A549 treated with GW870086 at 1 μM for 4 hours (cell line): ENCODE measurements at places on chromosomes 1 and 21. TPM values are rescaled to one million over a fixed set of nuclear protein-coding genes. Genes with fewer than 3 reads are reported as not detected.

TMED5 gene
- 27.3 to 37.4 TPM (median 34.6 TPM) in 5 replicates for total RNA-seq

SLAMF6 gene
- total RNA-seq, result not detected in 5 replicates

CASQ1 gene
- not detected in 5 replicates for total RNA-seq

GABRD gene
- total RNA-seq, result 0.23 to 1.1 TPM (median 0.63 TPM) in 5 replicates

CELA2A gene
- total RNA-seq, result not detected in 5 replicates

CYB561D1 gene
- 4.0 to 5.1 TPM (median 4.4 TPM) in 5 replicates for total RNA-seq

SAMD11 gene
- 16.9 to 31.9 TPM (median 30.4 TPM) in 5 replicates for total RNA-seq

TNFSF4 gene
- 0.06 to 0.09 TPM (median 0.09 TPM) in 4 of 5 replicates, not detected in the other for total RNA-seq

SLC22A15 gene
- total RNA-seq, result 0.43 to 1.2 TPM (median 0.70 TPM) in 5 replicates

KCNE1 gene
- total RNA-seq, result not detected in 5 replicates

KCNJ9 gene
- total RNA-seq, result not detected in 5 replicates

C8A gene
- not detected in 5 replicates for total RNA-seq

OLIG2 gene
- total RNA-seq, result not detected in 5 replicates

KLHL17 gene
- 9.1 to 16.4 TPM (median 15.4 TPM) in 5 replicates for total RNA-seq

OR4F16 gene
- not detected in 5 replicates for total RNA-seq

CRP gene
- total RNA-seq, result not detected in 5 replicates

SH2D5 gene
- total RNA-seq, result 11.5 to 17.1 TPM (median 13.3 TPM) in 5 replicates

MYOM3 gene
- total RNA-seq, result 5.8 to 7.1 TPM (median 6.7 TPM) in 5 replicates

CD164L2 gene
- not detected in 5 replicates for total RNA-seq

XKR8 gene
- 4.4 to 6.1 TPM (median 5.5 TPM) in 5 replicates for total RNA-seq

SYT2 gene
- total RNA-seq, result 0.46 to 0.64 TPM (median 0.55 TPM) in 5 replicates

SDF4 gene
- total RNA-seq, result 108 to 134 TPM (median 126 TPM) in 5 replicates

FCN3 gene
- total RNA-seq, result not detected in 5 replicates

SSBP3 gene
- 4.8 to 8.1 TPM (median 6.6 TPM) in 5 replicates for total RNA-seq

CD1B gene
- total RNA-seq, result not detected in 5 replicates

OLFML3 gene
- 3.4 to 5.4 TPM (median 4.0 TPM) in 5 replicates for total RNA-seq

MYCL gene
- total RNA-seq, result 1.3 to 1.7 TPM (median 1.5 TPM) in 5 replicates

NBPF20 gene
- total RNA-seq, result 2.9 to 3.6 TPM (median 3.2 TPM) in 5 replicates

C8B gene
- total RNA-seq, result not detected in 5 replicates

LAD1 gene
- 0.61 to 1.1 TPM (median 0.80 TPM) in 5 replicates for total RNA-seq

LENEP gene
- 0.23 TPM in 1 of 5 replicates, not detected in the others for total RNA-seq

CBR3 gene
- total RNA-seq, result 10.2 to 12.7 TPM (median 12.1 TPM) in 5 replicates

TRAF3IP3 gene
- not detected in 5 replicates for total RNA-seq

CD34 gene
- total RNA-seq, result not detected in 5 replicates

IFNLR1 gene
- total RNA-seq, result 0.99 to 1.6 TPM (median 1.2 TPM) in 5 replicates

VWA5B1 gene
- total RNA-seq, result not detected in 5 replicates

NES gene
- 1.1 to 1.4 TPM (median 1.2 TPM) in 5 replicates for total RNA-seq

FBLIM1 gene
- total RNA-seq, result 20.9 to 32.7 TPM (median 29.1 TPM) in 5 replicates

TRIM67 gene
- total RNA-seq, result 0.09 to 0.23 TPM (median 0.13 TPM) in 5 replicates
